NCI-H2029 (cell line): ENCODE measurements at places on chromosomes 11 and 22.

DNA sequence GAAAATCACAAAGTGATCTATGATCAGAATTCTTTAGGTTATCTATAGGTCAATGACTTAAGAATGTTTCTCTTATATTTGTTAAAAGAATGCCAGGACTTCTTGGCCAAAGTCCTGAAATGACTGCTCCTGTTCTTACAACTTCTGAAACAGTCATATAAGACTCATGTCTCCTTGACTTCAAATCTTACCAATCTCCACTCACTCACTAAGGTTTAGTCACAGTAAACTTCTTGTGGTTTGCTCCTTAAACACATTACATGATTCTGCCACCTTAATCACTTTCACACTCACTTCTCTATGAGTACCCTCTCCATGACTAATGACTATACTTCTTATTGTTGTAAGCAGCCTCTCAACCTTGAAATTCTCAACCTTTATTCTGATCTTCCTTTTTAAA lies 648.7 kb upstream of the CCDC179 start:
- DNase-seq = no peak

DNA sequence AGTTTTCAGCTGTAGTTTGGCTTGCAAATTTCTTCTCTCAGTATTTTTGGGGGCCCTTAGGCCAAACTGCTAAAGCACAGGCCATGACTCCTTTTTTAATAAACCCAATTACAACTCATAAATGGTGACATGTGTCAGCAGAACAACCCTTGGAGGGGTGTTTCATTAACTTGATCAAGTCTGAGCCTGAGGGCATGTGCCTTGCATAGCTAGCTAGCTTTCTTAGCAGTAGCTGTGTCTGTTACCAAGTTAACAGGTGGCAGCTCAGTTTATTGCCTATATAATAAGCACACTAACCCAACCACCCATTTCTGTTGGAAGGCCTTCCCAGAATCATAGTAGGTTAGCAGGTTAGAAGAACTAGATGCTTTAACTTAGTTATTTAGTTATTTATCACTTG lies 950.3 kb upstream of the CCDC90B start:
- no peak for DNase-seq

DNA sequence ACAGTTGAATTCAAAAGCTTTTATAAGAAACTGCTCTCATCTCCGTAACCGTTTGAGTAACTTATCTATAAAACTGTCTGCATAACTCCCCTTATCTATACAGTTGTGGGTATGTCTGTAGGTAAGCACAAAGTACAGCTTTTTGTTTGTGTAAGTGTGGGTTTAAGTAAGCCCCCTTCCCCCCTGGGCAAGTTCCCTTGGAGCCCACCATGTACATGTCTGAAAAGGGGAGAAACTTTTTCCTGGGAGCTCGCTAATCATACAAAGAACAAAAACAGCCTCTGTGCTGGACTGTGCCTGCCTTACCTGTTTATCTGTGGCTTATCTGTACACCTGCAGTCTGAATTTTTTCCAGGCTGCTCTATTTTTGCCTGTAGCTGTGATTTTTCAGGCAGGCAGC lies 36.3 kb upstream of the TMEM45B start:
- DNase-seq = no peak

- DNase-seq = no peak
These were observed 2.0 kb downstream of the FBLN1 start for GRCh38 chr22:45504373-45505341.

- DNase-seq = no peak
These were observed 35.2 kb upstream of the TFIP11 start for GRCh38 chr22:26547426-26547825.

DNA sequence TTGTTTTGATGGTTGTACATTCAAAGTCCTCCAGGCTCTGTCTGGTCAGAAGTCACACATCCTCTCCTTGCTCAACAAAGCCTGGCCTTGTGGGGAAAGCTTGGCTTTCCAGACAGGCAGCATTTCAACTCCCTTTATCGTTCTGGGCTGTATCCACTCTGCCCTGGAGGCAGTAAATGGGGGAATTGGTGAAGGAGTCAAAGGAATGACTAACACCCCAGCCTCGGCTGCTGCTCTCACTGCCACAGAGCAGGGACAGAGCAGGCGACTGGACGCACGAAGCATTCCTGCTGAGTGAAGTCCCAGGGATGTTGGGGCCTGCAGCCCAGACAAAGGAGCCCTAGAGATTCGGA lies 52.8 kb downstream of the WNT11 start:
- DNase-seq = no peak

- DNase-seq = no peak
These were observed 42.9 kb downstream of the QSER1 start for GRCh38 chr11:32935462-32936029.

DNA sequence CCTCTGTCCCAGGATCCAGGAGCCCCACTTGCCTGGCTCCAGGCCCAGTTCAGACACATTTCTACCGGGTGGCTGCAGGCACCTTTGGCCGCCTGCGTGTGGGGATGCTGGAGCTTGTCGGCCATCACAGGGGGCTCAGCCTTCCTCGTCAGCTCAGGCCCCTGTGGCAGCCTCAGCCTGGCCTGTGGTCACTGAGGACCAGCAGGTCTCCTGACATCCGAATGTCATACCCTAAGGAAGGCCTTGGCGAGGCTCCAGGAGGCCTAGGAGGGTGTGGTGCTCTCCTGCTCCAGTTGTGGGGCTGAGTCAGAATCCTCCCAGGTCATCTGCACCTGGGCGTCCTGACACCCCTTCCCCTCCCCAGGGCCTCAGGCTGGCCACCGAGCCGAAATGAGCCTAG lies 14.9 kb upstream of the SOX10 start:
- DNase-seq = no peak

DNA sequence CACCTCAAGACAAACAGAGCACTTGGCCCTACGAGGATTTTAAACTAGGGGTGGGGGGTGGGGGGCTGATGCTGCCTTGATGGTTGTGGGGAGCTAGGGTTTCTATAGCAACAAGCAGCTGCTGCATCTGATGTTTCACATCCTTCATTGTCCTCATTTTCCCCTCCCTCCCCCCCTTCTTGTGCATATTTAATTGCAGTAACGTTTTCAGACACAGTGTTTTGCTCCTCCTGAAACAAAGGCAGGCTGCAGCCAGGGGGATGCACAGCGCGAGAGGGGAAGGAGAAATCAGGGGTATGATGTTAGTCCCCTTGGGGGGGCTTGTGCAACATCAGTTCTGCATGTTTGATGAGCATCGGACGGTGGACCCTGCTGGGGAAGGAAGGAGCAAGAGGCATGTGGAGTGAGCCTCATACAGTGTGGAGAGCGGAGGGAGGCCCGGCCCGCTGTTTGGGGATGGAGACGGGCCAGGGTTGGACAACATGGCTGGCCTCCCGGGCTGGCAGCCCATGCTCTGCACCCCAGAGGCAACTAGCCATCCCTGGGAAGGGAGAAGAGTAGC lies 208.3 kb downstream of the CEP164 start:
- DNase-seq = no peak

DNA sequence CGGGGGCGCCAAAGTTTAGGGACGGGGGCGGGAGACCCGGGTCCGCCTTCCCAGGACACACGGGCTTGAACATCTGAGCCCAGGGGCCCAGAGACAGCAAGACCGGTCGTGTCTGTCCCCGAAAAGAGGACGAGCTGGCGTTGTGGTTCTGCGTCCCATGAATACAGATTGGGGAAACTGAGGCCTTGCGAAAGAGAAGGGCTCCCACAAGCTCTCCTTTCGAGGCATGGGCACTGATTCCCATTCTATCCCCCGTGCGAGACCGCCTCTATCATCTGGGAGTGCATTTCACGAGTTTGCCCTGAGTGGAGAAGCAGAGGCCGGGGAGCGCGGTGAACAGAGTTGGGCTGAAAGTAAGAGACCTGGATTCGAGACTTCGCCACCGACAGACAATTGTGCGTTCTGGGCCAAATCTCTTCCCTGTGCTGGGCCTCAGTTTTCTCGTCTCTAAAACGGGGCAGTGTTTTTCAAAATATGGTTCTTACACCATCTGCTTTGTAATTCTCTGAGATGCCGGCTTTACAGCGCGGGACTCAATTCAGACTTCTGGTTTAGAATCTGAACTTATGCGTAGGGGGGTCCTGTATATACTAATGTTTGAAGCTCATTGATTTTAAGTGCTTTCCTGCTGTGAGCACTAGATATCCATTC lies 471 bp downstream of the RNF185 start:
- no peak for DNase-seq

DNA sequence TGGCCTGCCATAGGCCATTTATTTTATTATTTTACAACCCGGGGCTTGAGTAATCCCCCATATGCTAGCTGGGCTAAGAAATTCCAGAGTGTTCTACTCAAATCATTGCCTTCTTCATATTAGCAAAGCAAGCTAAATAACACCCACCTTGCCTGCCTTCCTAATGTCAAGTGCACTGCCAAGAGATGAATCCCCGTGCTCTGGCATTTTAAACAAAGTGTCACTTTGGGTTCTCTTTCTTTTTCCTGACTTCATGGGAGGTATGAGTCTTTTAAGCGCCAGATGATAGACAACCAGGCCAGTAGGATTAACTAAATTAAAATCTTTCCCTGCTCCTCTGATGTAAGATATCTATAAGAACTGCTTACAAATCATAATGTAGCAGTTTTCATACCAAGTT lies 4.5 kb downstream of the MPPED2 start:
- no peak for DNase-seq

DNA sequence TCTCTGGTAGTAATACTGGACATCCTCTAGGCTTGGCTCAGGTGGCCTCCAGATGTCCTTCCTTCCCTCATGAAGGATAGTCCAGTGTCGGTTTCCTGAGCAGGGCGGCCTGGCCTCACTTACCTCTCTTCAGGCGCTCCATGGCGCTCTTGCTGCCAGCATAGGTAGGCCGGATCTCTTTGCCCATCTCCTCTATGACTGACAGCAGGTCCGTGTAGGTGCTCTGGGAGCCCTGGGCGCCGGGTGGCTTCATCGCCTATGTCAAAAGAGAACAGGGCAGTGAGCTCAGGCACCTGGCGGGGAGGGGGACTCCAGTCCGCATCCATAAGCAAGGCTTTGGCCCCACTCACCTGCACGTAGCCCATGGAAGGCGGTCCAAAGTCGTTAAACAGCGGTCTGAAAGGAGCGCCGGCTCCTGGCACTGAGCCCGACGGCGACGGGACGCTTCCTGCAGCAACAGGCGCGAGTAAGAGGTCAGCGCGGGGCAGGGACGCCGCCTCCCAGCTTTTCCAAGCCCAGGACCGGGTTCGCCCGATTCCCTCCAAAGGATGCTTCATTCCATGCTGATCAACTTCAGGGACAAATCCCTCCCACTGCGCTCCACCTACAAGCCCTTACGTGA lies 609 bp downstream of the CDK2AP2 start:
- peak; percentile 67 for DNase-seq

DNA sequence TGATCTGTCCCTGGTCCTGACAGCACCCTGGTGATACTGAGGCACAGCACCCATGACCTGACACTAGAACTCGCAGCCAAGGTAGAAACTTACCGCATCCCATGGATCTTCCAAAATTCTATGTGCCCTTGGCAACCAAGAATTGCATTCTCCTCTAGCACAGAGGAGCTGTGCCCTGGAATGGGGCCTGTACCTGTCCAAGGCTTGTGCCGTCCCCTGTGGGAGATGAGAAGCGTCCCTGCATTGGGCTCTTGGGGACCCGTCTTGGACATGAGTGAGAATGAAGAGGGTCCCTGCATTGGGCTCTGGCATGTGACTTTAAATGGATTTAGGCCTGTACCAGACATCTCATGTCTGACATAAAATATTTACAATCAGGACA lies 67.1 kb downstream of the GGTLC2 start:
- no peak for DNase-seq

DNA sequence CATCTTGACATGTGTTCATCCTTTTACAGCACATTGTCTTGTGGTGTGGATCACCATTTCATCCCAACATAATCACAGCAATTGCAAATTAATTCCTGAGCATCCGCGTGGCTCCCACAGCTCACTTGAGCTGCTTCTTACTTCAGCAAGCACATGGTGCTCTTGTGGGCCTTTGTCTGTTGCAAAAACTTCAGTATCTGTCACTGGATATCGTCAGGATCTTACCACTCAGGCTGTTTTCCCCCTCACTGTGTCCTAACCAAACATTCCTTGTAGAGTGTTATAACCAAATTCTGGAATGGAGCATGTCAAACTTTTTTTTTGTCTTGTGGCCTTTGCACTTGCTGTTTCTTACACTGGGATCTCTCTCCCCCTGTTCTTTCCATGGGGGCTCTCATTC lies 683.1 kb upstream of the ARHGAP42 start:
- DNase-seq = no peak

DNA sequence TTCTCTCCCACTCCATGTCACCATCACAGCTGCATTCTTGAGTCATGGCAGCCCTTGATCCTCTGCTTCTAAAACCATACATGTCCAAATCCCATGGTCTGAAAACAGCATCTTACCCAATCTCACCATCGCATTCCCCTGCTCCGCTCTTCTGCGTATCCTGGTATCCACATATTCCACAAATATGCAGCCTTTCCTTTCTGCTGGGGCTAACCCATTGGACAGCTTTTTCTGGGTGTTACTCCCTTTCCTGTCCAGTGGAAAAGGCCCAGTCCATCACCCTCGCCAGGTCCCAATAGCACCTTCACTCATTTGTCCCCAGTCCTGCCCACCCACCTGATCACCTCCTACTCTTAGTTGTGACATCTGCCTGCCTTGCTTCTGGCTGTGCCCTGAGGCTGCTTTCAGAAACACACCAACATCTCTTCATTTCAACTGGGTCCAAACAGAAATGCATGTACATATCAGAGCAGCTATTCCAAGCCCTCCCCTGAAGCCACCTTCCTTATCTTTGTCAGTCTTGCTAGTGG lies 237.6 kb upstream of the TBCEL start:
- no peak for DNase-seq

- no peak for DNase-seq
These were observed 188.9 kb upstream of the ZBED5 start for GRCh38 chr11:11046781-11047180.

GRCh38 chr22:27270818-27271510 lies 530.6 kb downstream of the MN1 start:
- DNase-seq = no peak
